ENCODE measurements at places on chromosomes 5 and 9. TPM values are rescaled to one million over a fixed set of nuclear protein-coding genes. Genes with fewer than 3 reads are reported as not detected.

The APBA1 gene
- total RNA-seq, result 0.26 TPM

GRCh38 chr5:159478950-159479349 is 148.7 kb upstream of the IL12B start:
- no peak for DNase-seq
- peaks cover 10% of the 10 kb centered on the region for H3K4me1 ChIP-seq
- H3K27me3 ChIP-seq, result peaks cover 1% of the 10 kb centered on the region
- H3K27ac ChIP-seq, result no peak overlapping the region
- peaks cover 14% of the 10 kb centered on the region for H3K36me3 ChIP-seq

The PTGER4 gene
- total RNA-seq, result 59.9 TPM

The NREP gene
- 3.0 TPM for total RNA-seq

DNA sequence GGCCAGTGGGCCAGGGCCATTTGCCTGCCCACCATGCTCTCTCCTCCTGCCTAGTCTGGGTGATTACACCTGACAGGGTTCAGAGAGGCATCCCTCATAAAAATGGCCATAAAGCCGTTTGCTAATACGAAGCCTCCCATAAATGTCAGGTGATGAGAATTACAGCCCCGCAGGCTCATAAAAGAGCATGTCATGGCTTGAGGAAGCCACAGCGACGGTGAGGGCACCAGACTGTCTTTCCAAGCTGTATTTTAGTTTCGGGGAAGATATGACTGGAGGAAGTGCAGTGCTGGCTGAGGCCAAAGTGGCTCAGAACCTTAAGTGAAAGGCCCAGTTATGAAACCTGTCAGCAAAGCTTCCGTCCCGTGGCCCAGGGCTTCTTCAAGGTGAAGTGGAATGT is 18.5 kb upstream of the TCERG1 start:
- H3K4me1 ChIP-seq, result peaks cover 5% of the 10 kb centered on the region
- DNase-seq, result no peak
- no peaks in the 10 kb centered on the region for H3K36me3 ChIP-seq
- peaks cover 13% of the 10 kb centered on the region for H3K27me3 ChIP-seq
- H3K4me3 ChIP-seq, result no peak overlapping the region
- no peak overlapping the region for H3K27ac ChIP-seq

The PPWD1 gene
- total RNA-seq, result 42.2 TPM

The CCNJL gene
- total RNA-seq, result not detected

GRCh38 chr5:141986072-141986471 is 17.2 kb downstream of the RNF14 start:
- no peaks in the 10 kb centered on the region for H3K27me3 ChIP-seq
- DNase-seq, result no peak
- no peak overlapping the region for H3K4me3 ChIP-seq
- H3K36me3 ChIP-seq, result peaks cover 29% of the 10 kb centered on the region
- no peak overlapping the region for H3K27ac ChIP-seq

DNA sequence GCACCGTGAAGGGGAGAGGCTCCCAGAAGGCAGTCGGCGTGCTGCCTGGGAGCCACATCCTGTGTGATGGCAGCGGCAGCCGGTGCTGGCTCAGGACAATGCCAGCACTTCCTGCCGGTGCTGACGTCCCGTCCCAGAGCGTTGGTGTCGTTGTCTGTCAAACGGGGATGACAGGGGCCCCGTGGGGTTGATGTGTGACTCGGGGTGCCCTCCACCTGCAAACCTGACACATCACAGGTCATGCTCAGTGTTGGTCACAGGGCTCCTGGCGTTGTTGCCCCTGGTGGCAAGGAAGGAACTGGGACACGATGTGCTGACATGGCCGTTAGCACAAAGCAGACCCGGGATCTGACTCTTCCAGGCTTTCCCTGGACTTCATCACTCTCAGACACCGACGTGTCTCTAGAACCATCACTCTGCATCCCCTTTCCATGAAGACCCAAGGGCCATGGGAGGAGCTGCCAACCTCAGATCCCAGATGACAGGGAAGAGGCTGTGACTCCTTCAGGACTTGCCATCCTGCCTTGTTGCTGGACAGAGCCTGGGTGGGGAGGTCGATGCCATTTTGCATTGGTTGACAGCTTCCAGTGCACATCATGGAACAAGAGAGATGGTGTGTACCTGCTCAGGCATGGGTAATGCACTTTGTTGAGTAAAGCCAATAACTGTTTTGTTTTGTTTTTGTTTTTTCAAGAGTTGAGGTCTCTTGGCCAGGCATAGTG is 21.5 kb downstream of the PLPP7 start:
- peak; percentile 87 for DNase-seq
- peaks cover 2% of the 10 kb centered on the region for H3K27me3 ChIP-seq
- H3K4me3 ChIP-seq, result peak overlapping the region; percentile 35
- peak overlapping the region; percentile 25 for H3K27ac ChIP-seq
- no peaks in the 10 kb centered on the region for H3K36me3 ChIP-seq
- peaks cover 10% of the 10 kb centered on the region for H3K4me1 ChIP-seq

GRCh38 chr9:16732546-16732945 is 137.9 kb downstream of the BNC2 start:
- H3K27me3 ChIP-seq, result peaks cover 9% of the 10 kb centered on the region
- no peak for DNase-seq
- no peak overlapping the region for H3K27ac ChIP-seq
- H3K4me1 ChIP-seq, result no peaks in the 10 kb centered on the region

The PLPP7 gene
- total RNA-seq, result not detected

GRCh38 chr5:174532455-174533453 is 191.6 kb upstream of the MSX2 start:
- DNase-seq, result peak; percentile 58
- no peak overlapping the region for H3K27ac ChIP-seq
- H3K4me1 ChIP-seq, result peaks cover 15% of the 10 kb centered on the region
- peaks cover 2% of the 10 kb centered on the region for H3K27me3 ChIP-seq
- no peak overlapping the region for H3K4me3 ChIP-seq

GRCh38 chr9:117344892-117345660 is 69.8 kb downstream of the ASTN2 start:
- H3K27me3 ChIP-seq, result no peaks in the 10 kb centered on the region
- H3K4me1 ChIP-seq, result no peaks in the 10 kb centered on the region
- H3K27ac ChIP-seq, result no peak overlapping the region
- H3K4me3 ChIP-seq, result no peak overlapping the region

- H3K4me1 ChIP-seq, result peaks cover 14% of the 10 kb centered on the region
- H3K36me3 ChIP-seq, result peaks cover 6% of the 10 kb centered on the region
- no peak for DNase-seq
Measured at GRCh38 chr5:177320879-177321278, 9.2 kb upstream of the MXD3 start.

GRCh38 chr5:56492812-56493211 is 259.7 kb upstream of the ANKRD55 start:
- no peaks in the 10 kb centered on the region for H3K27me3 ChIP-seq
- no peak overlapping the region for H3K27ac ChIP-seq
- no peak for DNase-seq
- H3K4me3 ChIP-seq, result no peak overlapping the region

DNA sequence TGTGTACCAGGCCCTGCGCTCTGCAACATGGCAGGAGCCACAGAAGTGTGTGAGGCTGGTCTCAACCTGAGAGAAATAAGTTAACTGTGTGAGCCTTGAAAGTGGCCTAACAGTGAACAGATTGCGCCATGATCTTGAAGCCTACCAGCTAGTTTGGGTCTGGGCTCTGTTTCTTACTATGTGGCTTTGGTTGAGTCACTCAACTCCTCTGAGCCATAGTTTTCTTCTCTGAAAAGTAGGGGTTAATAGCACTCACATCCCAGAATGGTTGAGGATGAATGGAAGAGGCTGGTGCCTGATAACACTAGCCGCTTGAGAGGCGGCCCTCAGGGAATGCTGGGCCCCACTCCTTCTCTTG is 121.5 kb downstream of the RGS3 start:
- no peak overlapping the region for H3K4me3 ChIP-seq
- no peak for DNase-seq
- H3K27me3 ChIP-seq, result no peaks in the 10 kb centered on the region
- H3K27ac ChIP-seq, result peak overlapping the region; percentile 61

- no peak overlapping the region for H3K27ac ChIP-seq
- H3K4me1 ChIP-seq, result peaks cover 9% of the 10 kb centered on the region
- no peak overlapping the region for H3K4me3 ChIP-seq
- H3K36me3 ChIP-seq, result peaks cover 15% of the 10 kb centered on the region
- peak; percentile 66 for DNase-seq
Measured at GRCh38 chr5:115209279-115209678, 39.6 kb upstream of the TRIM36 start.

- H3K4me1 ChIP-seq, result peaks cover 7% of the 10 kb centered on the region
- H3K4me3 ChIP-seq, result no peak overlapping the region
- H3K36me3 ChIP-seq, result no peaks in the 10 kb centered on the region
- no peak for DNase-seq
- peaks cover 2% of the 10 kb centered on the region for H3K27me3 ChIP-seq
Measured at GRCh38 chr9:105142406-105143135, 101.9 kb upstream of the SLC44A1 start.

The ANGPTL2 gene
- not detected for total RNA-seq

- H3K36me3 ChIP-seq, result peaks cover 4% of the 10 kb centered on the region
- DNase-seq, result no peak
- H3K4me1 ChIP-seq, result peaks cover 3% of the 10 kb centered on the region
- H3K27ac ChIP-seq, result no peak overlapping the region
- H3K4me3 ChIP-seq, result no peak overlapping the region
- H3K27me3 ChIP-seq, result no peaks in the 10 kb centered on the region
Measured at GRCh38 chr5:172911628-172911880, 47.7 kb upstream of the RPL26L1 start.

- H3K27ac ChIP-seq, result peak overlapping the region; percentile 98
- peaks cover 16% of the 10 kb centered on the region for H3K36me3 ChIP-seq
- H3K4me1 ChIP-seq, result peaks cover 45% of the 10 kb centered on the region
- peak overlapping the region; percentile 99 for H3K4me3 ChIP-seq
- peak; percentile 32 for DNase-seq
Measured at GRCh38 chr9:122265149-122265915, 650 bp downstream of the MRRF start.

The SPINK7 gene
- not detected for total RNA-seq

- no peak for DNase-seq
- H3K4me1 ChIP-seq, result no peaks in the 10 kb centered on the region
- no peak overlapping the region for H3K4me3 ChIP-seq
Measured at GRCh38 chr5:98604721-98605425, 168.6 kb upstream of the RGMB start.

DNA sequence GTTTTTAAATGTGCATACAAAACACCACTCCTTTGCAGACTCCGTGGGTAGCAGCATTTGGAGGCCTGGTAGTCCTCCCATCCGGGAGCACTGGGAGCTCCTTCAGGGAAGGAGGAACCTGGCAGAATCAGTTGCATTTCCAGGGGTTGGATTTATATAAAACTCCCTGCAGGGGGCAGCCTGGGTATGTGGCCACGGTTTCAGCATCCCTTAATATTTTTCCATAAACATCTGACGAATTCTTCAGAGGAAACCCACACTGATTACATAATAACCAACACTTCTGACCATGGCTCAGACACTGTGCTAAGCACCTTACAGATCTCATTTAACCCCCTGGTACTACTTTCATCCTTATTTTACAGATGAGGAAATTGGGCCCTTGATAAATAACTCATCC is 6.1 kb upstream of the AFAP1L1 start:
- H3K27me3 ChIP-seq, result no peaks in the 10 kb centered on the region
- peaks cover 5% of the 10 kb centered on the region for H3K4me1 ChIP-seq
- DNase-seq, result no peak

The NFIB gene
- not detected for total RNA-seq

DNA sequence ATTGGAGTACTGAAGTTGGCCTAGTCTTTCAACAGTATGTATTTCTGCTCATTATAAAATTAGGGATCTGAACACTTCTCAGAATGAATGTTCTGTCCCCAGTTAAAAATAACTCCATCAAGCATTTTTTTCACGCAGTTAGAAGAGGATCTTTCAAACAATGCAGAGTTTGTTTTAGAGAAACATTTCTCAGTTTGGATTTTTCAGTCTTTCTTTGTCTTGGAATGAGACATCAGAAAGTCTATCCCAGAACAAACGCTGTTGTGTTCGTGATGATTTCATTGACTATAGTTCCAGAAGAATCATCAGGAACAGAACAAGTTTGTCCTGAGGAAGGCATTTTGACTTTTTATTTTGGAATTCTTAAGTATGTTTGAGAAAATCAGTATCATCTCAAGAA is 218.7 kb downstream of the ARRDC3 start:
- peaks cover 19% of the 10 kb centered on the region for H3K4me1 ChIP-seq
- H3K36me3 ChIP-seq, result no peaks in the 10 kb centered on the region
- no peak overlapping the region for H3K27ac ChIP-seq
- H3K27me3 ChIP-seq, result peaks cover 3% of the 10 kb centered on the region
- no peak overlapping the region for H3K4me3 ChIP-seq
- no peak for DNase-seq

DNA sequence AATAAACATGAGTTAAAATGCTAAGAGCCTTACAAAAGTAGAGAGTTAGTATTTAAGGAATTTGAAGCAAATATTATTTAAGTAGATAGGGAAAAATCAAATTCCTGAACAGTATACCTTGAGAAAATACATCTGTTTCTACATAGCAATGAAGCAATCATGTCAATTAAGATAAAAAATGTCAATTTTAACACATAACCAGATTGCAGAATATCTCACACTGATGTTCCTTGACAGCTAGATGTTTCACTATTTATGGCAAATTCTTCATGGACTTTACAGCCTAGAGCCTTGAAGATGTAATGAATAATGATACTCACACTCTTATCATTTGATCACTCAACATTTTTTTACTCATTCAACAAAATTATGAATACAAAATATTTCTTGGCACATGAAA is 708.2 kb upstream of the PTPRD start:
- no peak overlapping the region for H3K27ac ChIP-seq
- no peaks in the 10 kb centered on the region for H3K4me1 ChIP-seq
- no peaks in the 10 kb centered on the region for H3K27me3 ChIP-seq
- no peaks in the 10 kb centered on the region for H3K36me3 ChIP-seq

DNA sequence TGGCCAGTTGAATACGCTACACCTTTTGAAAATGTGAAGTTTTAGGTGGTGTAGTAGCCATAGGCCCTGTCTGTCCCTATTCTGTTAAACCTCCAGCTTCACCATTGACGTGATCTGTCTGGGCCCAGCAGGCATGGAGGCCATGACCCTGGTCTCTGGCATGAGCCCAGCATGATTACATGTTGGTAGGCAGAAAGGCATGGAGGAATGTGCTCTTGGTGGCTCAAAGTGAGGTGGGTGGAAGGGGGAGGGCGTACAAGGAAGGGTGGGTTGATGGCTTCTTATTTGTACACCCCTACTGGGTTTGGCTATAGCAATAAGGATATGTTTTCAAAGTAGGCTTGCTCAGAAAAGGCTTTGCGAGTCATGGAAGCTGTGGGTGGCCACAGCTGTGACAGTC is 23.7 kb downstream of the RALGPS1 start:
- no peak overlapping the region for H3K27ac ChIP-seq
- no peak for DNase-seq
- no peak overlapping the region for H3K4me3 ChIP-seq
- no peaks in the 10 kb centered on the region for H3K36me3 ChIP-seq
- no peaks in the 10 kb centered on the region for H3K27me3 ChIP-seq

GRCh38 chr5:164296603-164297080 is 791.2 kb downstream of the MAT2B start:
- no peak overlapping the region for H3K27ac ChIP-seq
- DNase-seq, result no peak
- no peaks in the 10 kb centered on the region for H3K36me3 ChIP-seq
- no peaks in the 10 kb centered on the region for H3K27me3 ChIP-seq

All from activated CD4-positive, alpha-beta memory T cell treated with anti-CD3 and anti-CD28 coated beads for 36 hours (primary cell).